ENCODE measurements at places on chromosomes 5 and 9.
A peak's percentile ranks its signal among the peaks of the same experiment; 100 is the strongest.

- DNase-seq: no peak
Observed at GRCh38 chr5:37490931-37491330, 111.8 kb downstream of the WDR70 start.

DNA sequence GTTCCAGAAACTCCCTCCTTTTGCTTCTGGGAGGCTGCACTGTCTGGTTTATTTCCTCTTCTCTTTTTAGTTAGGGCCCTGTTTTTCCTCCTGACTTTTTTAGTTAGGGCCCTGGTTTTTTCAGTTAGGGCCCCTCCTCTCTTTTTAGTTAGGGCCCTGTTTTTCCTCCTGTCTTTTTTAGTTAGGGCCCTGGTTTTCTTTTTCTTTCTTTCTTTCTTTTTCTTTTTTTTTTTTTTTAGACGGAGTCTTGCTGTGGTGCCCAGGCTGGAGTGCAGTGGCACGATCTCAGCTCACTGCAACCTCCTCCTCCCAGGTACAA is 15.1 kb downstream of the GSN start:
- no peak for DNase-seq

GRCh38 chr5:77560677-77561263 is 68.7 kb upstream of the WDR41 start:
- no peak for DNase-seq

GRCh38 chr9:134065612-134066419 is 2.0 kb downstream of the BRD3 start:
- DNase-seq: peak; percentile 73

DNA sequence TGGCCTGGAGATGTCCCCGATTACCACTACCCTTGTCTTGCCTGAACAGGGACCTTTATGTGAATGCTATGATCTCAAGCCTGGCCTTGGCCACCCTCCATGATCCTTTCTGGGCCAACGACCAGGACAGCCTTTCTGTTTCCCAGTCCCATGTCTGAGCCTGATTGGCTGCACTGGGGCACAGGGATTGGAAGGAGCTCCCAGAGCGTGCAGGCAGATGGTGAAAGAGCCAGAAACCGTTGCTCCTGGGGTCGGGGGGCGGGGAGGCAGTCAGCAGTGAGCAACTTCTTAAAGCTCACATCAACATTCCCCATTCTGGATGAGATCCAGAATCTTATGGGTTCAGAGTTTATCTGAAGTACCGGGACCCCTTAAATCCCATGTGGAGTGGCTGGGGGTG is 84.4 kb downstream of the INSYN2B start:
- no peak for DNase-seq

- no peak for DNase-seq
Observed at GRCh38 chr9:99023831-99024230, 80.1 kb downstream of the COL15A1 start.

DNA sequence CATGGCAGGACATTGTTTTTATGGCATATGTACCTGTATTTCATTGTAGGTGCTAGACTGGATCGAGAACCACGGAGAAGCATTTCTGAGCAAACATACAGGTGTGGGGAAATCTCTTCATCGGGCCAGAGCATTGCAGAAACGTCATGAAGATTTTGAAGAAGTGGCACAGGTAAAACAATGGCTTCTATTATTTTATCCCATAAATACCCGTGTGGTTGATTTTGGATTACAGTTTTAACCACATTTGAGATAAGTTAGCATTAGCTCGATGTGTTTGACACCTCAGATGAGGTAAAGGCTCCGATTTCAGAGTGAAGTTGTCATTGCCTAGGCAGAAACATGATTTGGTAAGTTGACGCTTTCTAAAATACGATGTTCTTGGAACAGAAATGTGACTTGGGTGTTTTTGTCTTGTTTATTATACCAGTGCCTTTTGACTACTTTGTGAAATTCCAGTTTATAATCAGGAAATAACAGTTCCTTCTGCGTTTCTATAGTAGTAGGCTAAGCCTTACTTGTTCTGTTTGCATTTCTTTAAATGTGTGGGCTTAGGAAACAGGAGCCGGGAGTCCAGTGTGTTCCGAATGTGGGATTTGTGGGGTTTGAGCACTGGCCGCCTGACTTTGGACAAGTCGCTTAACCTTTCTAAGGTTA is 187.7 kb downstream of the TRIO start:
- DNase-seq: no peak

GRCh38 chr9:107288701-107289100 is 5.6 kb downstream of the RAD23B start:
- DNase-seq: no peak

- no peak for DNase-seq
Observed at GRCh38 chr5:173717959-173718358, 101.5 kb upstream of the BOD1 start.

Data from GM18507 (cell line).